ENCODE measurements at places on chromosomes 6 and 20.

DNA sequence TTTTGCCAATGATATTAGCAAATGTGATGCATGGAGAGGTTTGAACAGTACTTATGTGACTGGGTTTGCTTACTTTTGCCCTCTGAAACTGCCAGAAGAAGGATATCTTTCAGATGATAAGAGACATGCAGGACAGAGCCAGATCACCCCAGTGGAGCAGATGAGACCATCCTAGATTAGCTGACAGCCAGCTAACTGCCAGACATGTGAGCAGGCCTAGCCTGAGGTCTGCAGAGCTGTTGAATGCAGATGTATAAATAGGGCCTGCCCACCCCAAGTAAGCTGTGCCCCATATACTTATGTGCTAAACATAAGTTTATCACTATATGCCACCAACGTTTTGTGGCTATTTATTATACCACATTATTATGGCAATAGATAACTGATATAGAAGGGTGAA, 5.9 kb downstream of the ZSCAN31 start:
- no peak for DNase-seq

DNA sequence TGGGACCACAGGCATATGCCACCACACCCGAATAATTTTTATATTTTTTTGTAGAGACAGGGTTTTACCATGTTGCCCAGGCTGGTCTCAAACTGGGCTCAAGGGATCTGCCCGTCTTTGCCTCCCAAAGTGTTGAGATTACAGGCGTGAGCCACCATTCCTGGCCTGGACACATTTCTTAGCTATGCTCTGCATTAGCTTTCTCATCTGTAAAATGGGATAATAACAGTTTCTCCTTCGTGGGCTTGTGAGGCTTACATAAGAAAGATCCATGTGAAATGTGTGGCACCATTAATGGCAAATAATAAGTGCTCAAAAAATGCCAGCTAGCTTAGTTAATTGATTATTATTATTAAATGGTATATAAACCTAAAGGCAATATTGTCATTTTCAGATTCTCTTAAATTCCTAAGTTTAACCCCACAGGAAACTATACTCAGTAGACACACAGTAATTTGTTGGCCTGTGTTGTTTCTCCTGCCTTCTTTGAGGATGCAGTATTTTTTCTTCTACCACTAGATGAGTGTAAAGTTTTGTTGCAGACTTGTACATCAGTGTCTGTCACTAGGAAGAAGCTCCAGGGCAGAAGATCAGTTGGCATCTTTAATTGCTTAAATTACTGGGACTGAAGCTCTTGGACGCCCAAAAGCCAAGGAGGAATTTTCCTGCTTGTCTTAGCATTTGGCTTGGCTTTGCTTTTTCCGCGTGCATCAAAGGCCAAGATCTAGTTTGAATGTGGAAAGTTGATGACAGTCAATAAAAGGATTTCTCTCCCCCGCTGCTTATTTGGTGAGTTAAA, 162.3 kb upstream of the ZNF217 start:
- no peak for DNase-seq

- no peak for DNase-seq
These were observed 157.3 kb downstream of the FAM83B start for GRCh38 chr6:55003719-55004430.

DNA sequence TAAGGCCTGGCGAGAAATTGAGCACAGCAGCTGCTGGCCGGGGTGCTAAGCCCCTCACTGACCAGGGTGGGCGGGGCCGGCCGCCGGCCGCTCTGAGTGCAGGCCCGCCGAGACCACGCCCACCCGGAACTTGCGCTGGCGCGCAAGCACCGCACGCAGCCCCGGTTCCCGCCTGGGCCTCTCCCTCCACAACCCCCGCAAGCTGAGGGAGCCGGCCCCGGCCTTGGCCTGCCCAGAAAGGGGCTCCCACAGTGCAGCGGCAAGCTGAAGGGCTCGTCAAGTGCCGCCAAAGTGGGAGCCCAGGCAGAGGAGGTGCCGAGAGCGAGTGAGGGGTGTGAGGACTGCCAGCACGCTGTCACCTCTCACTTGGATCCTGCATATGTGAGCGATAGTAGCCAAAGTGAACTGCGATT, 251.2 kb downstream of the GJA1 start:
- no peak for DNase-seq

DNA sequence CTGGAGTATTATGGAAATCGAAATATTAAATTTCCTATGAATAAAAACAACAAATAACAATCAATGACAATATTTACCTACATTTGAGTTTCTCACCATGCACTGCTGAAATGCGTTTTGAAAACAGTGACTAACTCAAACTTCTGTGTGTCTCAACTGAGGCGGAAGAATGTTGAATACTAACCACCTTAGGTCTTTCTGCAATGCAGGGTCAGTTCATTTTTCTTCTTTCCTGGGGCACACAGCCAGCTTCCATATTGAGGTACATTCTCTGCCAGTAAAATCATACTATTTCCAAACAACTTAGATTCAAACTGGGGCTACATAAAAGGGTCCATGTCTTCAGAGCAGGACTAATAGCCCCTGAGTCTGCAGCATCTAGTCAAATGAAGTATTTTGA, 310.1 kb downstream of the UTRN start:
- DNase-seq: no peak

- no peak for DNase-seq
These were observed 792 bp downstream of the SLC23A2 start for GRCh38 chr20:5000263-5001173.

DNA sequence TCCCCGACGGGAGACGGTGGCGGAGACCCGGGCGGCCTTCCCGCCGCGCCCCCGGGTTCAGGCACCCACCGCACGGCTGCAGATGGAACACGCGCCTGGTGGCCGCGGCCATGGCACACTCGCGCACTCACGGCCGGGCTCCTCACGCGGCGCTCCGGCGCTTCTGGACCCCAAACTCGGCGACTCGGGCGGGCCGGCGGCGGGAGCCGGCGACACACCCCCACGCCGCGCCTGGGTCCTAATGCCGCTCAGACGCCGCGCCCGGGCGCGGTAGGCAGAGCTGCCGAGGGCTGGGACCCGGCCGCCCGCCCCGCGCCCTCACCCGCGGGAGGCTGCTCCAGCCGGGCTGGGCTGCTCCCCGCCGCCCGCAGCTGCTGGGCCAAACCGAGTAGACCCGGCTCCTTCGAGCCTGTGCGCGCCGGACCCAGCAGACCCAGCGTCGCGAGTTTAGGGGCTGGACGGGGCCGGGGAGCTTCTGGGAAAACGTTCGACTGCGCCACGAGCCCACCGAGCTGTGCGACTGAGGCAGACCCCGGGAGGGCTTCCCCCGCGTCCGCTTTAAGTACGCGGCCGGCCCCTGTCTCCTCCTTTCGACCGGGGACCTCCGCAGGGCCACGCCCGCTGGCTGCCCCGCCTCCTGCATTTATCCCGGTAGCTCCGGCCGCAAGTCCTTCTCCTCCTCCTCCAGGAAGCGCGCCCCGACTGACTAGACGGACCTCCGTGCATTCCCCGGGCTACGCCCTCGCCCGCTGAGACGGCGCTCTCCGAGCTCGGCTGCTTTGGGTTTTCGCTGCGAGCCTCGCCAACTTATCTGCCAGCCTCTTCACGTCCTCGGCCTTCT, at the start of gene SLC4A11:
TSS of gene SLC4A11 (minus strand) at position 165 of the 841 bp plus-strand sequence. CDS start at position 112, 53 bp downstream.
- DNase-seq: peak; percentile 61

GRCh38 chr6:46113370-46113769, 16.4 kb upstream of the ENPP4 start:
- DNase-seq: no peak

DNA sequence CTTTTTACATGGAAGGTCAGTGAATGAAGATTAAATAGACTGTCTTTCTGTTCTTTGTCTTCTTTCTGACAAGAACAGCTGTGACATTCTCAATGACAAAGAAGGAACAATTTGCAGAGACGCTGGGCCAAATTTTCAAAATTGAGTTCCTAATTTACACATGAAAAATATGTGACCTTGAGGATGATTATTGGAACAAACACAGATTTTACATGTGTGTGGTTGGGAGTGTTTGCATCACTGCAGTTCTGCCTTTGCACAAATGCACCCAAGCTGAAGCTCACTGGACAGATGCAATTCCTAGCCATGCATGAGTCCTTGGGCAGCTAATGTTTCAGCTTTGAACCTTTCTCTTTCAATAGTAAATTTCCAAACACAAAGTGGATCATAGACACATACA, 350.8 kb downstream of the QKI start:
- no peak for DNase-seq

GRCh38 chr6:44332585-44332984, 9.9 kb upstream of the SPATS1 start:
- peak; percentile 32 for DNase-seq

DNA sequence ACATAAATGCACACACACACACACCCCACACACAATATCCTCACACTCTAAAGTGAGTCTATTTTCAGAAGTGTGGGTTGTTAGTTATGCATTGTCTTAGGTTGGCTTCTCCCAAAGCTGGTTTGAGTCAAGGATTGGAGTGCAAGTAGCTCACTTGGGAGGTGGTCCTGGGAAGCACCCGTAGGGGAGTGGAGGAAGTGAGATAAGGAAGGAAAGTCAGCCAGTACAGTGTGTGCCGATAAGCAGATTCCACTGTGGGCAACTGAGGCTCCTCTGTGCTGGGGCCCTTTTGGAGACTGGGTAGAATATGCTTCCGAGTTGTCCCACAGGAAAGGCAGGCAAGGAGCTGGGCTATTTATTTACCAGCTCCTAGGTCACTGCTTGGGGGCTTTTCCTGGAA, 67.2 kb downstream of the PLCB4 start:
- no peak for DNase-seq

DNA sequence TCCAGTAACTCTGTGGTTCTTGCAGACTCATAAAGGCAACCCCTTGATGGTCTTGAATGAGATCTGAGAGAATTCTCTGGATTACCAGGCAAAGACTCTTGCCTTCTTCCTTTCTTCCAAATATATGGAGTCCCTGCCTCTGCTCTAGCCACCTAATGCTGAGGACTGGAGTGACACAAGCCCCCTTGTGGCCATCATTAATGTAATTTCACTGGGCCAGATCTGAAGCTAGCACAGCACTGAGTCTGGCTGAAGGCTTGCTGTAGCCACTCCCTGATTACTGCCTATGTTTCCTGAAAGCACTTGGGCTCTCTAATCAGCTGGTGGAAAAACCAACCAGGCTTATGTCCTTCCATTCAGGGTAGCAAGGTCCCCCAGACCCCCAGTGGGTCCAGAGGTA, 559.3 kb upstream of the IRAK1BP1 start:
- no peak for DNase-seq

DNA sequence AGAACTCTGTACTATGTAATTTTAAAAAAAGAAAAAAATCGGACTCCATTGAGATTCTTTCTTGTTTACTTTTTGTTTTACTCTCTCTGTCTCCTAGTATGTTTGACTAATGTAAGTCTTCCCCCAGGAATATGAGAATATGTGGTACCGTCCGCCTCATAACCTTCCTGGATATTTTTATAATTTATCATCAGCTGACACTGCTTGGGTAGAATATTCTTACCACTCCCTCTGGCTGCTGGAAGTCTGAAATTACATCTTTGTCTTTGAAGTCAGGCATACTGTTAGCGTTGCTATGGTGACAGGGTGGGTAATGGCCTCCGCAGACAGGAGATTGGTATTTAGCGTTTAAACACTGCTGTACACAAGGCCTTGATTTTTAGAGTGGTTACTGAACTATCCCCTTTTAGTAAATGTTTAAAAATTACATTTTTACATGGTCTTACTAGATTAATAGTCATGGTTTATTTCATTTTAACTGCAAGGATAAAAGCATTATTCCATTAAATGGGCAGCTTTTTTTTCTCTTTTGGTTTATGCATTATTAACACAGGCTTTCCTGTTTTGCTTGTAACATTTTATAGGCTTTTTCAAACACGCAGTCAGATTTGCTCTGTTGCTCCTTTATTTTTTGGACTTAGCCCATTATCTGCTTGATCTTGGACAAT, 176.4 kb downstream of the ARID1B start:
- peak; percentile 99 for DNase-seq

DNA sequence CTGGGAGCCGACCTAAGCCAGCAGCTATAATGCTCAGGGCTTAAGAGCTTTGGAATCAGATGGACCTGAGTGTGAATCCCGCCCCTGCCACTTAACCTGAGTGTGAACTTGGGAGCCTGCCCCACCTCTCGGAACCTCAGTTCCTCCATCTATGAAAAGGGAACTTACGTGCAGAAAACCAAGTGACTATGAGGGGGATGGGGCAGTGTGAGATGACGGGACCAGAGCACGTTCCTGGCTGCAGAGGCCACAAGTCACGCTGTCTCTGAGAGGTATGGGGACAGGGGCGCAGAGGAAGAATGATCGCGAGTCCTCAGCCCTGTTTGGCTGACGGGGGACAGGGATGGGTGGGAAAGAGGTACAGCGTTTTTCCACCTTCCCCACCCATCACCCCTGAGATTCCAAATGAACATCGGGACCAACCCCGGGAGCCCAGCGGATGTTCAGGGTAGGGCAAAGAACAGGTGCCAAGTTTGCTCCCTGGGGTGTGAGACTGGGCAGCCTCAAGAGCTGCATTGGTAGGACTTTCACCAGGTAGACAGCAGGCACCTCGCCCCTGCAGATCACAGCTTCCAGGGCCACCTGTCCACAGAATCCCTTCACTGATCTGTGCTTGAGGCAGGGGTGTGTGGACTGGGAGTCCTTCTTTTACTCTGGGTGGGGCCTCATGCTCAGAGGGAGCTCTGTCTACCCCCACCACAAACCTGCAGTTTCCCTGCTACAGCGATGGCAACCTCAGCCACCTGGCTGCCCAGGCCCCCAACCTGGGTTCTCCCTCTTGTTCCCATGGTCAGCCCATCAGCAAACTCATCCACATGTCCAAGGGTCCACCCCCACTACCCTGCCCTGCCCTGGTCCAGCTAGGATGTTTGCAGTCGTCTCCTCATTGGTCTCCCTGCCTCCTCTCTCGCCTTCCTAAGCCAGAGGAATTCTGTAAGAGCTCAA, 85.8 kb downstream of the CEBPB start:
- no peak for DNase-seq

- no peak for DNase-seq
These were observed 72.7 kb downstream of the QRSL1 start for GRCh38 chr6:106702046-106702445.

GRCh38 chr6:7110092-7110792, 2.5 kb downstream of the RREB1 start:
- no peak for DNase-seq

GRCh38 chr6:17281497-17282481, 628 bp downstream of the RBM24 start:
- peak; percentile 40 for DNase-seq

- no peak for DNase-seq
These were observed 17.6 kb upstream of the CTAGE9 start for GRCh38 chr6:131728296-131728939.

GRCh38 chr20:25699914-25700313, 3.3 kb upstream of the ZNF337 start:
- no peak for DNase-seq

DNA sequence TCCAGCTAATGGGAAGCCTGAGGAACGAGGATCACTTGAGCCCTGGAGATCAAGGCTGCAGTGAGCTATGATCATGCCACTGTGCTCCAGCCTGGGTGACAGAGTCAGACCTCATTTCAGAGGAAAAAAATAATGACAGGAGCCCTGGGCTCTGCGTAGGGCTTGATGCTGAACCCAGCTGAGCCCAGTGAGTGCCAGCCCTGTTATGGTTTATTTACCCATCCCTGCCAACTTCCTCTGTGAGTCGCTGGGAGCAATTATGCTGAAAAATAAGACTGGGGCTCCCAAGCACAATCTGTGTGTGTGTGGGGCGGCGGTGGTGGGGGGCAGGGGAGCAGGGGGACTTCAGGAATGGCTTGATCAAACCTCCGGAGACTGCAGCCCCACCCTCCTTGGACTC, 75.9 kb upstream of the PMEPA1 start:
- no peak for DNase-seq
